ENCODE measurements at places on chromosomes 16 and 17.

DNA sequence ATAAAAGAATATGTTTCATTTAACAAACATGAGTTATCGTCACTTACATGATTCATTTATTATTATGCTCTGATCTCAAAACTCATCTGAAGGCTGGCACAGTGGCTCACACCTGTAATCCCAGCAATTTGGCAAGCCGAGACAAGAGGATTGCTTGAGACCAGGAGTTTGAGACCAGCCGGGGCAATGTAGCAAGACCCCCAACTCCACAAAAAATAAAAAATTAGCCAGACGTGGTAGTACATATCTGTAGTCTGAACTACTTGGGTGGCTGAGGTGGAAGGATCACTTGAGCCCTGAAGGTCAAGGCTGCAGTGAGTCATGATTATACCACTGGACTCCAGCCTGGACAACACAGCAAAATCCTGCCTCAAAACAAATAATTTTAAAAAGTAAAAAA is 16.0 kb downstream of the APPBP2 start:
- DNase-seq, result no peak

GRCh38 chr17:7184091-7184488 is 4.9 kb upstream of the ASGR1 start:
- DNase-seq, result no peak

GRCh38 chr17:67067571-67068482 is 23.5 kb downstream of the CACNG1 start:
- no peak for DNase-seq

- DNase-seq, result no peak
Observed at GRCh38 chr17:43219001-43219400, 7.3 kb downstream of the TMEM106A start.

DNA sequence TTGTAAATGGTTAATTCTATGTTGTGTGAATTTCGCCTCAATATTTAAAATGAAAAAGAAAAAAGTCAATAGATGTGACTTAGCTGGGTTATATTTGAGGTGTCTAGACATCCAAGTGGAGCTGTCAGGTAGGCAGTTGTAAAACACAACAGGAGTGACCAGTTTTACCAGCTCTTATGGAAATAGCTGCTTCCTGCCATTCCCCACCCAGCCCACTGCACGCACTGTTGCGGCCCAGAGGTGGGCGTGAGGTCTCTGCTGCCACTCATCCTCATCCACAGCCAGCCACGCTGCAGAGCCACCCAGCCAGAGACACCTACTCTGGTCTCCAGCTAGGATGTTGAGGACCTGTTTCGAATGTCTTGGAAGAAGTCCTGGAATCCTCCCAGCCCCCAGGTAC is 3.4 kb upstream of the CARD14 start:
- DNase-seq, result no peak

DNA sequence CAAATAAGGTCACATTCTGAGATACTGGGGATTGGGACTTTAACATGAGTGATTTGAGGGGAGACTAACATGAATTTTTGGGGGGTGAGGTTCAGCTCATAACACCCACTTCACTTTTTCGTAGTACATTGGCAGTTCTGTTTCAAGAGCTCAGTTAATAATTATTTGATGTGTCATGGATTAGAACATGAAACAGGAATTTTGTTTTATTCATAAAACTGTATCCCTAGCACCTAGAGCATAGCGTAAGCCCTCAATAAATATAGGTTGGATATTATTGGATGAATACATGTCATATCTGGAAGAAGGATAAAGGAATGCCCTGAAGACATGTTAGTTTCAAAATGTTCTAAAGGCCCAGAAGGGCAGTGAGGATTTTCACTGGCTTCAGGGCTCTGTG is 119.8 kb downstream of the PRKCA start:
- no peak for DNase-seq

GRCh38 chr16:28061352-28062101 is 2.0 kb downstream of the GSG1L start:
- DNase-seq, result no peak

Measured in AG09319 (cell line).